ENCODE measurements at places on chromosomes 6 and 20. TPM values are rescaled to one million over a fixed set of nuclear protein-coding genes. Genes with fewer than 3 reads are reported as not detected.

MCHR2 gene
- not detected for total RNA-seq

DNA sequence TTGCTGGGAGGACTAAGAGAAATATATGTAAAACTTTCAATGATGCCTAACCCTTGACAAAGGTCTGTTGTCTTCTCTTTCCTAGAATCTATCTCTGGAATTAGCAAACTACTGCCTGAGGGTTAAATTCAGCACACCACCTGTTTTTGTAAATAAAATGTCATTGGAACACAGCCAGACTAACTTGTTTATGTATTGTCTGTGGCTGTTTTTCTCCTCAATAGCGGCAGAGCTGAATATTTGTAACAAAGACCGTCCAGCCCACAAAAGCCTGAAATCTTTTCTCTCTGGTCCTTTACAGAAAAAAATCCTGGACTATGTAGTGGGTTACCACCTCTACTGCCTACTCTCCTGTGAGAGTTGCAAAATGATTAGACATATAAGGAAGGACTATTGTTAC lies 33.3 kb upstream of the SYNDIG1 start:
- no peak for DNase-seq

GRCh38 chr20:859751-860231 lies 26.3 kb downstream of the FAM110A start:
- no peak for DNase-seq

GRCh38 chr6:134689641-134690040 lies 260.3 kb downstream of the ALDH8A1 start:
- no peak for DNase-seq

- no peak for DNase-seq
These were observed 101.5 kb downstream of the SGK1 start for GRCh38 chr6:134216301-134217010.

GRCh38 chr6:92150553-92150952 lies 1268.8 kb downstream of the EPHA7 start:
- no peak for DNase-seq

DNA sequence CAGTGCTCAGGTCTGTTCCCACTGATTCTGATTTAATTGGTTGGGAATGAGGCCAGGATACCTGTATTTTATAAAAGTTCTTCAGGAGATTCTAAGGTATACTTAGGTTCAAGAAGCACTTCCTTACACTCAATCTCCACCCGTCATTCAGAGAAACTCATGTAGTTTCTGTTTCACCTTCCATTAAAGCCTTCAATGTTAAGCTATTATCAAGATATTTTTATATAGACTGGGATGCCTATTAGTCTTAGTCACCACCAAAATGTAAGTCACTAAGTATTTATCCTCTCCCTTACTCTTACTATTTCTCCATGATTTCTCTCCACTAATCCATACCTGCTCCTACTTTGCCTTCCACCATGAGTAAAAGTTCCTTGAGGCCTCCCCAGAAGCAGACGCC lies 38.1 kb upstream of the GCLC start:
- no peak for DNase-seq

GRCh38 chr20:57470212-57470522 lies 54.8 kb downstream of the CTCFL start:
- DNase-seq, result no peak

DNA sequence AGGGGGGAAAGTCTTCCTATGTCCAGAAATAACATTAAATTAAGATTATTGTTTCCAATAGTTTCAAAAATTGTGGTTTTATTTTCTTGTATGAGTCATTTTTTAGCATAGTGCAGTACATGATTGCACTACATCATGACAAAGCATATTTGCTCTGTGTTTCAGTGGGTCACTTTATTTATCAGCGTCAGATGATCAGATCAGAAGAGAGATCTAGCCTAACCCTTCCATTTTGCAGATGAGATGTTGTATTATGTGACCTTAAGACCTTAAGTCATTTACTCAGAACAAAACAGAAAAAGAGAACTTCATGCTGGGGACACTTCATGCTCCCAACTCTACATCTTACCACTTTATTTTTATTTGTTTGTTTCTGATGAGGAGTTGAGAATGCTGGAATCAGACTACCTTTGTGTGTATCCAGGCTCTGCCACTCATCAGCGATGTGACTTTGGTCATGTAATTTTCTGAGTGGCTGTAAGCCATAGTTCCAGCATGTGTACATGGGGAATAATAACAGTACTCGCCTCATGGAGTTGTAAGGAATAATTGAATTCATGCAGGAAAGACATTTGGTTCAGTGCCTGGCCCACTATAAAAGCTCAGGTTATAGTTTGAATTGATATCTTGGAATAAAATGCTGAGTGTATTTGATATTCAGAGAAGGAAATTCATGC lies 13.5 kb downstream of the EYA4 start:
- no peak for DNase-seq

DNA sequence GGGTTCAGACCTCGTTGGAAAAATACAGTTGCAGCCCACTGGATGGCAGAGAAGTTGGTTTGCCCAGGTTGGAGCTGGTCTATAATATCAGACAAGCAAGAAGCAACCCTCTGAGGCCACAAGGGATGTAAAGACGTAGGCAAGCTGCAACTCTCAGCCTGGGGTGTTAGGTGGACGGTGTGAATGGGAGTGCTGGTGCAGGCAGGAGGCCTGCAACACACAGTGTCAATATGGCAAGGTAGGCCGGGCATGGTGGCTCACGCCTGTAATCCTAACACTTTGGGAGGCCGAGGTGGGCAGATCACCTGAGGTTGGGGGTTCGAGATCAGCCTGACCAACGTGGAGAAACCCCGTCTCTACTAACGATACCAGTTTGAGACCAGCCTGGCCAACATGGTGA lies 10.5 kb downstream of the VPS16 start:
- DNase-seq, result no peak

GRCh38 chr6:82842721-82843120 lies 222.9 kb downstream of the UBE3D start:
- DNase-seq, result no peak

DNA sequence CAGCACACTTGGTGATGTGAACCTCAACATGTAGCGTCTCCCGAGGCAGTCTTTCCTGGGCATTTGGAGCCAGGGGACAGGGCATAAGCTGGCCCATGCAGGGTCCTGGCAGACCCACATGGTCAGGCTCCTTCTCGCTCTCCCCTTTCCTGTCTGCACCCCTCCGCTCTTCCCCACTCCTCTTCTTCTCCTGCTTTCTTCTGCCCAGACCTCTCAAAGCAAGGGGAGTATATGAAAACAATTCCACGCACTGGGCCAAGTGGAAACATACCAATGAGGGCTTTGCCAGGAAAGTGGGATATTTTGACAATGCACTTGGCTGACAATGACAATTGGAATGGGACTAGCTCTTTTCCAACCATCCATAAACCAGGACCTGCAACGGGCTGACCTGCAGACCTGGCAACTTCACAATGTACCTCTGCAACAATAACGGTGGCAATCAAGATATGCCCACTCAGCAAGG lies 58.9 kb upstream of the TRAF3IP2 start:
- DNase-seq, result no peak

Data from activated CD8-positive, alpha-beta T cell treated with anti-CD3 and anti-CD28 coated beads for 36 hours (primary cell).